ENCODE measurements at places on chromosomes 4 and X. TPM values are rescaled to one million over a fixed set of nuclear protein-coding genes. Genes with fewer than 3 reads are reported as not detected.

MAGEB17 gene
- polyA plus RNA-seq: 0.13 TPM

FMR1NB gene
- not detected for polyA plus RNA-seq

FABP2 gene
- 0.04 TPM for polyA plus RNA-seq

ARHGAP6 gene
- 11.0 TPM for polyA plus RNA-seq

SPP1 gene
- 0.69 TPM for polyA plus RNA-seq

SPATA18 gene
- 0.88 TPM for polyA plus RNA-seq

NRK gene
- not detected for polyA plus RNA-seq

MAGEA10 gene
- polyA plus RNA-seq: not detected

GLUD2 gene
- polyA plus RNA-seq: 0.31 TPM

CXCL8 gene
- polyA plus RNA-seq: 2.8 TPM

MAMLD1 gene
- 4.5 TPM for polyA plus RNA-seq

PLXNB3 gene
- 0.31 TPM for polyA plus RNA-seq

ADAMTS3 gene
- polyA plus RNA-seq: 0.08 TPM

ZNF275 gene
- 4.3 TPM for polyA plus RNA-seq

CTAG2 gene
- not detected for polyA plus RNA-seq

POF1B gene
- 0.04 TPM for polyA plus RNA-seq

ZDHHC15 gene
- polyA plus RNA-seq: 0.16 TPM

GCNA gene
- 9.1 TPM for polyA plus RNA-seq

RS1 gene
- not detected for polyA plus RNA-seq

PCDH10 gene
- polyA plus RNA-seq: 0.01 TPM

DNA sequence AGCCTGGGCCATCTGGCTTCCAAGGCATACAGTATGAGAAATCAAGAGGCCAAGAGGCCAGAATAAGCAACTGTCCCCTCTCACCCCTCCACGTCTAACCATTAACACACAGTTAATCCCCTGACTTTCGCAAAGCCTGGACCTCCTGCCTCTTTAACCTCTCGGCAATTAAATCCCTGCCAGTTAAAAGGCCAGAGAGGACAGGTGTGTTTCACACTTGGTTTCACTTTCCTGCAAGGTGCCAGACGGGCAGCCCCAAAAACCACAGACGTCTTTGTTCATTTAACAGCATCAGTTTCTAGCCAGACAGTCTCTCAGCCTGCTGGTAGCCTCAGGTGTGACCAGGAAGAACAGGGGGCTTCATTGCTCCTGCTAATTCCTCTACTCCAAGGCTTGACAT, 91.1 kb upstream of the KIT start:
- DNase-seq: no peak

DNA sequence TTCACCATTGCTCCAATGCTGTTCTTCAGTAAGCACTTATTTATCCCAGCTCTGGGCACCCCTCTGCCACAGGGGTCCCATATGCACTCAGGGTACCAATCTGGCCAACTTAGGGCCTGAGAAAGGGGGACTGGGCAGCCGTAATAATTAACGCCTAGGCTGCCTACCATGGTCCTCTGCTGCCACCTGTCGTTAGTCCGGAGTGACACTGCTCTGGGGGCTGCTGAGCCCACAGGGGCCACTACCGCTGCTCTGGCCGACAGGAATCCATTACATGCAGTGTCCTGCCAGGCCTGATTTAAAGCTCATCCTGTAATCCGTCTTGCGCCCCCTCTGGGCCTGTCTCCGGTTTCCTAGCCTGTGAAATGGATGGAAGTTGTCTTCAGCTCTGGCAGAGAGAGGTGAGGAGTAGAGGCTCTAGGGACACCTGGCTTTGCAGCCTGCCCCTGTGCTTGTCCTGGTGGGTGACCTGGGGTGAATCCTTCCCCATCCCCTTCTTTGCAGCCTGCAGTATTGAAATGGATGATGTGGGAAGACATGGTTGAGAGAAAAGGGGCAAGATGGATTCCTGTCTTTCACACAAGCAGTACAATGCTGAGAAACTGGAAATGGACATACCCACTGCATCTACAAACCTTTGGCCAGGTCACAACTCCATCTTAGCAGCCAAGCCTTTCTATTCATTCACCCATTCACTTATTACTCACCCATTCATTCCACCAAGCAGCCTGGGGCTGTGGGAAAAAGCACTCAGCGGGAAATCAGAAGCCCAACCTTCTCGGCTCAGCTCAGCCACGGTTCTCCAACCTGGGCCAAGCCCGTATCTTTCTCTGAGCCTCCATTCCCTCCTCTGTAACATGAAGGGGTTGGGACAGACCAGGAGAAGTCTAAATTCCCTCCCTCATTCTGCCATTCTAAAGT, 116.3 kb upstream of the NALF2 start:
- peak; percentile 70 for DNase-seq

GRCh38 chr4:159416996-159417395, 314.1 kb downstream of the RAPGEF2 start:
- no peak for DNase-seq

- DNase-seq: no peak
Observed at GRCh38 chr4:11228530-11228929, 200.2 kb downstream of the HS3ST1 start.

- no peak for DNase-seq
Observed at GRCh38 chr4:93749292-93749761, 79.2 kb upstream of the ATOH1 start.

- DNase-seq: no peak
Observed at GRCh38 chr4:108370291-108371141, 201.8 kb upstream of the LEF1 start.

GRCh38 chr4:78787392-78788006, 11.3 kb downstream of the BMP2K start:
- no peak for DNase-seq

GRCh38 chr4:140903522-140904475, 147.6 kb upstream of the TBC1D9 start:
- no peak for DNase-seq

GRCh38 chr4:5238173-5238572, 186.9 kb downstream of the STK32B start:
- DNase-seq: no peak

- DNase-seq: no peak
Observed at GRCh38 chrX:47563801-47564315, 2.9 kb downstream of the ARAF start.

DNA sequence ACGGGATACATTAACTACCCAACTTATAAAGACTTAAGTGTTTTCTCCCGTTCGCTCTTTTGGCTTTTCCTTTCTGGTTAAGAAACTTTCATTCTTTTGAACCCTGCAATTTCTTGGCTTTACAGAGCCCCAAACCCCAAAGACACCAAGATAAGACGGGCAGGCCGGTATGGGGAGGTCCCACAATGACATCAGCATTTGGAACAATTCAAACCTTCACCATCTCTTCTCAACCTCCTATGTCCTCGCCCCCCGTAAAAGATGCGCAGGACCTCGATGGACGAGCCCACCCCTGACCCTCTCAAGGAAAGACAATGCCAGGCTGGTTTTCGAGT, 999 bp downstream of the ZNF518B start:
- DNase-seq: no peak

- no peak for DNase-seq
Observed at GRCh38 chrX:3599802-3600430, 113.5 kb downstream of the PRKX start.

GRCh38 chr4:85595796-85596559, 121.0 kb downstream of the ARHGAP24 start:
- no peak for DNase-seq

DNA sequence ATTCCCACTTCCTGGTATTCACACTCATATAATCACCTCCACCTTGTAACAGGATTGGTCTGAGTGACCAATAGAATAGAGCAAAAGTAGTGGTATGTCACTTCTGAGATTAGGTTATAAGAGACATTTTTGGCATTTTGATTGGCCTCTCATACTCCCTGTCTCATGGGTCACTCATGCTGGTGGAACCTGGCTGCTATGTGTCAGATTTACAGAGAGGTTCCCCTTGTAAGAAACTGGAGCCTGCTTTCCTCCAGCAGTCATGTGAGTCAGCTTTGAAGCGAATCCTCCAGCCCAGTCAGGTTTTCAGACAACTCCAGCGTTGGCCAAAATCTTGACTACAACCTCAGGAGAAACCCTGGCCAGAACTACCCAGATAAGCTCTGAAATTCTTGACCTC, 2.6 kb upstream of the OTUD4 start:
- no peak for DNase-seq

GRCh38 chr4:118361192-118361591, 8.4 kb upstream of the PRSS12 start:
- DNase-seq: no peak

- no peak for DNase-seq
Observed at GRCh38 chr4:24988776-24989175, 42.0 kb downstream of the LGI2 start.

GRCh38 chr4:185238215-185238681, 28.9 kb downstream of the SNX25 start:
- DNase-seq: no peak

GRCh38 chr4:76420188-76420761, 666 bp downstream of the CCDC158 start:
- DNase-seq: no peak

- no peak for DNase-seq
Observed at GRCh38 chr4:95510145-95510544, 38.6 kb downstream of the UNC5C start.

- no peak for DNase-seq
Observed at GRCh38 chr4:6207602-6208001, 7.3 kb upstream of the JAKMIP1 start.

DNA sequence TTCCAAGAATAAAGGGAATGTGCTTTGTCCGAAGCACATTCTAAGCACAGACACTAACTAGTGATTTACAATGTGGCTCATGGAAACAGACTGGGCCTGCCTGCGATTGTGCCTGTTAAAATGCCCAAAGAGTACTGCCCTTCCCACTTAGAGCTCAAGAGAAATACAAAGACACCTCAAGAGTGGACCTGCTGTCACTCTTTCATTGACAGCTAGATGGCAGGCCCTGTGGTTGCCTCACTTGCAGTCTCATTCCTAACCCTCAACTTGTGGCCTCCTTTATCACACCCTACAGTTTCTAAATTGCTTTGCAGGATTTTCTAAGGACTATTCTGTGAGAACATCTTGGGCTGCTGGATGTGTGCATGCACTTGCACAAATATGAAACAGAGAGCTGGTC, 331.0 kb upstream of the EMCN start:
- no peak for DNase-seq

DNA sequence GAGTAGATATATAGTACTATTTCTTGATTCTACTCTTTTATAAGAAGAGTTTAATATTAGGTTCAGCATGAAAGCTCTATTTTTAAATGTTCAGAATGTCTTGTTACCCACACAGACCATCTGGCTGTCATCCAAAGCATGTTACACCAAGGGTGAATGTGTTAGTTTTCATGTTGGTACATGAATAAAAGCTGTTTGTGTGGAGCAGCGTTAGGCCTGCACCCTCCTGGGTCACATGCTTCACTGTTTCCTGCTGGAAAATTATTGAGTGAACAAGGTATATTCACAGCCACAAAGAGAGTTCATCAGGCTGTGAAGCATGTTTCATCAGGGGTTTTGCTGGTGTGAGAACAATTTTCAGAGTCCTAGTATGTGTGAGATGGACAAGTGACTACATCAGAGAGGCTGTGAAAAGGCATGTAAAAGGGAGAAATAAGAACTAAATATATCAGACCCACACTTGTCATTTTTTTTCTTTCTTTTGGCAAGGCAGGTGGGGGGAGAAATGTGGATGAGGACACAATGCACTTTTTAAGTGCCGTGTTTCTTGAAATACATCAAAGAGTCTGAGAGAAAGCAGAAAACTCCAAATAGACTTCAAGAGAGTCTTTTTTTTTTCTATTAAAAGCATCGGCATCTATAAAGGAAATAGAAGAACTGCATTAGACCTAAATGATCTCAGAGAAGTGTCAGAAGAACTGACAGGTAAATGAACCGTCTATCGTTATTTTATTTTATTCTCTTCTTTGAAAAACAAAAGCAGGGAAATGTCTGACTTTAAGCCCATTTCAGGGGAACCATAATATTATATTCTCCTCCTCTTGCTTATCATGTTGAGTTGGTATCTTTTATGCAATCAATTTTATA, 2429.7 kb downstream of the PCDH7 start:
- no peak for DNase-seq

- no peak for DNase-seq
Observed at GRCh38 chr4:48242511-48243195, 27.0 kb downstream of the TEC start.

- DNase-seq: no peak
Observed at GRCh38 chrX:130552444-130553073, 150.8 kb downstream of the RBMX2 start.

GRCh38 chr4:157655096-157655809, 434.7 kb downstream of the GRIA2 start:
- DNase-seq: no peak

DNA sequence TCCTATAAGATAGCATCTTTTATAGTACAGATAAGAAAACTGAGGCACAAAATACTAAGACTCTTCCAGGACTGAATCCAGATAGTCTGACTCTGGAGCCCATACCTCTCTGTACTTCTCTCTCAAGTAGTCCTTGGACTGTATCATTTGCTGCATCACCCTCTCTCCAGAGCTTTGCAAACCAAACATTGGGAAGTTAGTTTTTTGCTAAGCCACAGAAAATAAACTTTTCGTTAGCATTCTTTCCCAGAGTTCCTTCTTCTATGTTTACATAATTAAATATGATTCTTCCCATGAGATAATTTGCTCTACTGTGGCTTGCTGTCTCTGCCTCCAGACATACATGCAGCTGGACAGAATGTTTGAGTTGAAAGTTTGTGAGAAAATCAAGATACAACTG, 22.0 kb downstream of the PPEF2 start:
- DNase-seq: no peak

DNA sequence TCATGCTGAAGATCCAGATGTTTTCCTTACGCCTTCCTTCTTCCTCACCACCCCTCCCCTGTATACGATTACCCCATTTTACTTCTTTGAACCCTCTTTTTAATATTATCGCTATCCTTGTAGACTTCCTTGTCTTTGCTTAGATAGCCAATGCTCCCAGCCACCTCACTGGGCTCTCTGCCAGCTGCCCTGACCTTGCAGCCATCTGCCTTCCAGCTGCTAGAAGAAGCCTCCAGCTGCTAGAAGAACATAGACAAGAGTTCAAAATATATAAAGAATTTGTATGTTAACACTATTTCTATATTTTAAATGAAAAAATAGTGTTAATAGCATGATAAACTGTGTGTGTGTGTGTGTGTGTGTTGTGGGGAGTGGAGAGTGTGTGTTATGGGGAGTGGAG, 374.7 kb downstream of the ANKRD50 start:
- DNase-seq: peak; percentile 60

DNA sequence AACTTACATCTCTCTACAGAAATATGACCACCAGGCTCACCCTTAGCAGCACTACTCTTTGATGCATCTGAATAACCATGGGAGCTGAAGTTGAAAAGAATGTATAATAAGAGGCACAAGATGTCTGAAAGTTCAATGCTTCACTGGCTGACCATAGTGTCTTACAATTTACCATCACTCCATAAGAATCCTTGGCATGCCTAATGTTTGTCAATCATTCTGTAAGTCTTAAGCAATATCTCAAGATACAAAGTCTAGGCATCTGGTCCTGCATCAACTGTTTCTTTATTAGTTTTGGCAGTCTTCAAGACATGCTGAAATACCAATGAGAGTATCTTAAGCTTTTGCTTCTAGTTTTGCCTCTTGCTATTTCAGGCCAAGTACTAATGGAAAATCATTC, 755.5 kb downstream of the STIM2 start:
- no peak for DNase-seq
